Cortex of kidney (tissue), 1 donor: ENCODE measurements at places on chromosomes 2 and 18.

DNA sequence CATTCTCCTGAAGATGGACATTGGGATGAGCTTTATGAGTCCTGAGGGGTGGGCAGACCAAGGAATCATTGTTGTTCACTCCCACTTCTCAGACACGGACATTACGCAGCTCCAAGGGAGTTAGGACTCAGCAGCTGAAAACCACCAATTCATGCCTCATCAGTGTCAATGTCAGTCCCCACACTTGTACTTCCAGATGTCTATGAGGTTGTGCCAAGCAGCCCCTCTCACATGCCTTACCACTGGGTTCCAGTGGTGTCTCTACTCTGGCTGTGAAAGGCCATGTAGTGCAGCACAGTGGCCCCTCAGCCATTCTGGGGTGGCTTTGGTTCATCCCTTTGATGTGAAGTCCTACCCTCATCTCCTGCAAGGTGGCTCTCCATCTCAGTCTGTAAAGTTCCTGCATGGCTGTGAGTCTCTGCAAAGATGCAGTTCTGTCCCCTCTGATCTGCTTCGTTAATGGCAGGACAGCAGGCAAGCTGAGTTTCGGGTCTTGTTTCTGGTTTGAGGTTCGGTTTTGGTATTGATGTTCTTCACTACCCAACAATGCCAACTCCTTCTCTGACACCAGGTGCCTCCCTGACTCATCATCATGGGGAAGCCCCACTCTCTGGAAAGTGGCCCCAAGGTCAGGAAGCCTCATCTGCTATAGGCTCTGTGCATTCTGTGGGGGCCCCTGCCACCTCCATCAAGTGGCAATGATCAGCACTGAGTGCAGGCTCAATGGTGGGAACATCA, 14.0 kb upstream of the COL6A3 start:
- DNase-seq, result no peak

- DNase-seq, result no peak
Measured at GRCh38 chr2:10550206-10551001, 102.3 kb upstream of the ODC1 start.

DNA sequence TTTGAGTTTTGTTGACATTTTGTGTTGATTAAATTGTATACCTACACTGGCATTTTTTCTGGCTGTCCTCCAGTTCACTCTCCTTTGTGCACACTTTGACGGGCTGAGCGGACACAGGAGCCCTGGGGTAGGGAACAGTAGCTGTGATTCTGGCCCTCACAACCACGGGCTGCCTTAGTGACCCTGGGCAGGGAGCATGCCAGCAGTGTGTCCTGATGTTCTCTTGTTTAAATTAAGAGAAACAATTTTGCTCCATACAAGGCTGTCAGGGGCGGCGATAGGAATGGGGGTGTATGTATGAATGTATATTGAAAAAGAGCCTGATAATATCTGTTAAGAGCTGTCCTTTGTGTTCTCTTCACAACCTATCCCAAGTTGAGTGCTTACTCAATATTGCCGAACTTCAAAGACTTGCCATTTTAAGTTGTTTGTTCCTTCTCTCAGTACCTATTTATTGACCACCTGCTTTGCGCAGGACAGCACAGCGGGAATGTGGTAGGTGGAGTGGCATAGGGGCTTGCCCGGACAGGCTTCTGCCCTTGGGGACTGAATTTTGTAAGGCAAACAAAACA, 103.7 kb upstream of the EML6 start:
- DNase-seq, result no peak

GRCh38 chr2:68737711-68738110, 3.1 kb downstream of the ARHGAP25 start:
- no peak for DNase-seq

DNA sequence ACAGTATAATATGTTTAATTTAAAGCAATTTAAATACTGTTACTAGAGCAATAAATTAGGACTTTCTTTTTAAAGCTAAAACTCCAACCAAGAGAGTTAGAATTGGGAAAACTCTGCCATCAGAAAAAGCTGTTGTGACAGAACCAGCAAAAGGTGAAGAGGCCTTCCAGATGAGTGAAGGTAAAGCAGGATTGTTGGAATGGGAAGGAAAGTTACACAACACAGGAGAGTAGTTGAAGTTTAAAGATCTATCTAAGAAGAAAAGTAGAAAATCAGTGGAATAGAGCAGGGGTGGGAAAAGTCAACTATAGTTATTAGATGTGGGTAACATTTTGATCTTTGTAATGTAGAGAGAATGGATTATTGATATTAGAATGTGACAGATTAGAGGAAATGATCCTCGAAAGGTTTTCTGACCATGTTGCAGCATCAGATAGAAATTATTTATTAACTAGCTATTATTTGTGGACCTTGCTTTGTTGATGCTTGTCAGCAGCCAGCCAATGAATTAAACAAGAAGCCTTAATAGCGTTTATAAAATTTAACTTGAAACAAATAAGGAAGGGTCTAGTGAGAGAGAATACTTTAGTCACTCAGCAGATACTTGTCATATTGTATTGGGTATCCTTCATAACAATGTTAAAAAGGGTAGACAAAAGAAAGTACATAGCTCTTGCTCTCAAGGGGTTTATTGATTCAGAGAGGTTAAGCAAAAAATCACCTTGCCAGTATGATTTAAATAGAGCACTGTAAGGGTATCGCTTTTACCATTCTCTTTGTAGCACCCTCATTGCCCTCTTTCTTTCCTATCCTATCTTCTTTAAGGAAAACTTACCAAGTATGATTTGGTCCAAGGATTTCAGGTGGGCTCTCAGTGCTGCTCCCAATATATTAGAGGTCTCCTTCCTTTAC, 24.6 kb upstream of the DYSF start:
- DNase-seq, result no peak

DNA sequence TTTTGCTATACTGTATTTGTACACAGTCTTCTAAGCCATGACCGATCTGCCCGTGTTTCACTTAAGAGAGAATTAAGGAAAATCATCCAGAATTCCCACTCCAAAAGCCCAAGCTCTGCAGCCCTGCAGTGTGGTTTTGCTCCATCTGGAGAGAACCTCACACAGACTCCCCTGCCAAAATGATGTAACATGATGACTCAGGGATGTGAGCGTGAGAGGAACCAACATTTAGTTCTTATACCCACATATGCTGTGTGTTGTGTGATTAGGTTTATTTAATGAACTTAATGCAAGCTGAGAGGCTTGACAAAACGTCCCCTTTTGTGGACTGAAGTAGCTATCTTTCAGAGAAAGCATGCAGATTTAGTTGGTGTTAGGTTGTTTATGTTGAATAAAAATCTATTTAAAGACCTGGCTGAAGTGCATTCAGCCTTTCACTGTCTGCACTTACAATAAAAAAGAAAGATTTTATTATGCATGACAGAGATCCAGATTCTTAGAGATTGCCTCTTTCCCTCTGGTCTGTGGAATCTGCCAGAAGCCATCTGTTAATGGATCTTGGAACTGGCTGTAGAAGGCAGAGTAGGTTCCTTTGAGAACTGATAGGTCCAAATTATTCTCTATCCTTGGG, 6.3 kb downstream of the RAB12 start:
- DNase-seq, result no peak

- DNase-seq, result no peak
Measured at GRCh38 chr2:37189452-37190153, 1.1 kb upstream of the SULT6B1 start.

- DNase-seq, result no peak
Measured at GRCh38 chr2:60629305-60629662, 75.8 kb upstream of the BCL11A start.

DNA sequence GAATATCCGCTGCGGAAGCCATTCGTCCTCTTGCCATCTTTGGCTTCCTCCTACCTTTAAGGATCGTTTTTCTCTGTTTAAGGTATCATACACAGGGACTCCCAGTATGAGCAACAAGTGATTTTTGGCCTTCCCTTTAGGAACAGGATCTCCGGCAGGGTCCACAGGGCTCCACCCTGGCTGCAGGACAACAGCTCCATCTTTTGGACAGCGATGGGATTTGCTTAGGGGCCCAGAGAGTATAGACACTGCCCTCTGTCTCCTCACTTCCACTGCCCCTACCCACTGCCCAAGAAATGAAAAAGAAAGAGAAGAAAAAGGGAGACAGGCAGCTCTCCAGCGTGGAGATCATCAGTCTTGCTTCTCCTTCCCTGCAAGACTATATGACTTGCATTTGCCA, 224.5 kb downstream of the UXS1 start:
- no peak for DNase-seq

DNA sequence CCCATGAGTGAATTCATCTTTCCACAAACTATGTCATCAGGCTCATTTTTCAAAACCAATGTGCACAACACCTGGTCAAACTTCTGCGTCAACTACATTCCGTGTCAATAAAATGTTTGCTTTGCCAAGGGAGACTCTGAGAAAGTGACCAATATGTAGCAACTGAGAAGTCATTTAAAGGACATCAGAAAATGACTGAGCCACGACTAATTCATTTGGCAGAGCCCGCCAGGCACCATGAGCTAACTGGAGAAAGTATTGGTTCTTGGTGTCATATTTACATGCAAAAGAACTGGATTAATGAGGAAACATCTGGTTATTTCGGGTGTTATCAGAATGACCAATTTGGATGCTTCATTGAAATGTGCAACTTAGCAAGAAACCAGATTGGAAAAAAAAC, 7.2 kb downstream of the RND3 start:
- no peak for DNase-seq
